Kidney (tissue), 22 donors: ENCODE measurements at places on chromosomes 11 and 22. TPM values are rescaled to one million over a fixed set of nuclear protein-coding genes. Genes with fewer than 3 reads are reported as not detected.

The ACCSL gene
- not detected for total RNA-seq

The BIRC3 gene
- total RNA-seq = 110 TPM

The XKR3 gene
- total RNA-seq = not detected

The RHOD gene
- total RNA-seq = 20.9 TPM

The TRIM64C gene
- not detected for total RNA-seq

The TPBGL gene
- 0.69 TPM for total RNA-seq

The EFCAB6 gene
- 11.8 TPM for total RNA-seq

The SYCE3 gene
- total RNA-seq = not detected

The ARFIP2 gene
- total RNA-seq = 45.6 TPM

The C11orf97 gene
- not detected for total RNA-seq

The JAML gene
- total RNA-seq = 17.1 TPM

The TMEM45B gene
- 17.7 TPM for total RNA-seq

The SMCO4 gene
- 33.0 TPM for total RNA-seq

The PCF11 gene
- 61.2 TPM for total RNA-seq

The DNAJB7 gene
- not detected for total RNA-seq
